ENCODE measurements at places on chromosomes 4 and X.

DNA sequence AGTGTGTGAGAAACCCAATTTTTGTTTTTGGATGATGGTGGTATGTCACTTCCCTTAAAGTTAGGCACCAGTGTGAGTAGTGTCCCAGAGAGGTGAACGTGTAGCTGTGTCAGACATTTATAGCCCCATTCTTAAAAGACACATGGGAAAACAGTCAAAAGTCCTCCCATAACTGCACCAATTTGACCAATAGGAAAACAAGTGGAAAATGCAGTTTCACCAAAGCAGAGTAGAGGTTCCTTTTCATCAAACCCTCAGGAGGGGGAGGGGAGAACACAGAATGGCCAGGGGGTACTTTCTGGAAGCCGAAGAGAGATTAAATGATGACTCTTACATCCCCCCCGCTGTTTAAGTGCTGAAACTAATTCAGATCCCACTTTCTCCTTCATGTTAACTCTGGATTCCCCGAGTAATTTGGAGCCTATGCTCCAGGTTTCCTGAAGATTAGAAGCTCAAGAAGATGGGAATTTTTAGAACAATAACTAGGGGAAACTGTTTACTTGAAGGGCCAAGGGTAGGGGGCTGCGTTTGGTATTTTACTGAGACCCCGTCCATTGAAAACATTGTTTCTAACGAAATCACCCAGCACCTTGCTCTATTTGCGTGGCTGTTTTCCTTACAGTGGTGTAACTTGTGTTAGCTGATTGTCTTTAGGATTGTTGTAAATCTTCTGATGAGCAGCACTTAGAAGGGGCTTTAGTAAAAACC lies 2.1 kb upstream of the LEF1 start:
- DNase-seq = no peak

- no peak for DNase-seq
Measured at GRCh38 chr4:41538017-41538733, at the start of gene LIMCH1. TSS of gene LIMCH1 (plus strand) at chr4:41538157. CDS start at chr4:41605996, 67,839 bp downstream.

DNA sequence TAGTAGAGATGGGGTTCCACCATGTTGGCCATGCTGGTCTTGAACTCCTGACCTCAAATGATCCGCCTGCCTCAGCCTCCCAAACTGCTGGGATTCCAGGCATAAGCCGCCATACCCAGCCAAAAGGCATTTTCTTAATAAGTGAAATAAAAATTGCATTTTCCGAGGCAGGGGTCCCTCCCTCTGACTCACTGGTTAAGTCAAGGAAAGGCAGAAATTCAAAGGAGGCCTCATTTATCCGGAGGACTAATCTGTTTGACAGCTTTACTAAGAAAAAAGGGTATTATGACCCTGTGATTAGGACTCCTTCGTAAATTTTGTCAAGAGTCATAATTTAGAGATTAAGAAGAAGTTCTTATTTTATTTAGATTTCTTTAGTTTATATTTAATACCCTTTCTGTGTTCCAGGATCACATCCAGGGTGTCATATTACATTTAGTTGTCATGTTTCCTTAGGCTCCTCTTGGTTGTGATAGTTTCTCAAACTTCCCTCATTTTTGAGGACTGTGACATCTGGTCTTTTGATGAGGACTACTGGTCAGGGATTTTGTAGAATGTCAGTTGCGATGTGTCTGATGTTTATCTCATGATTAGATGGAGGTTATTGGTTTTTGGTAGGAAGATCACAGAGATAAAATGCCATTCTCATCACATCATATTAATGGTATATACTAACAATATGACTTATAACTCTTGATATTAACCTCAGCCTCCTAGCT lies 753.7 kb upstream of the AMOT start:
- DNase-seq = no peak

DNA sequence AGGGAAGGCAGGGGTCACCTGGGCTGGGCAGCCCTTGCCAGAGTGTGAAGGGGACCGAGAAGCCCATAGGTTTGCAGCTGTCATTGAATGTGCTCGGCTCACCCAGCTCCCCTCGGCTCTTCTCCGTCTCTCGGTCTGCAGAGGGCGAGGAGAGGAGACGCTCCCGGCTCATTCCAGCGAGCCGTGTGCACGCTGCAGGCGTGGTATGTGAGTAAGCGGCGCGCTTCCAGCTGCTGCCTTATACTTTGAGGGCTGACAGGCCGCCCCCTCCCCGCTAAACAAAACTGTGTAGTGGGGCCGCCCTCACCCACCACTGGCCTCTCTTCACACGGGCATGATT lies 23.0 kb upstream of the BCORL1 start:
- no peak for DNase-seq

DNA sequence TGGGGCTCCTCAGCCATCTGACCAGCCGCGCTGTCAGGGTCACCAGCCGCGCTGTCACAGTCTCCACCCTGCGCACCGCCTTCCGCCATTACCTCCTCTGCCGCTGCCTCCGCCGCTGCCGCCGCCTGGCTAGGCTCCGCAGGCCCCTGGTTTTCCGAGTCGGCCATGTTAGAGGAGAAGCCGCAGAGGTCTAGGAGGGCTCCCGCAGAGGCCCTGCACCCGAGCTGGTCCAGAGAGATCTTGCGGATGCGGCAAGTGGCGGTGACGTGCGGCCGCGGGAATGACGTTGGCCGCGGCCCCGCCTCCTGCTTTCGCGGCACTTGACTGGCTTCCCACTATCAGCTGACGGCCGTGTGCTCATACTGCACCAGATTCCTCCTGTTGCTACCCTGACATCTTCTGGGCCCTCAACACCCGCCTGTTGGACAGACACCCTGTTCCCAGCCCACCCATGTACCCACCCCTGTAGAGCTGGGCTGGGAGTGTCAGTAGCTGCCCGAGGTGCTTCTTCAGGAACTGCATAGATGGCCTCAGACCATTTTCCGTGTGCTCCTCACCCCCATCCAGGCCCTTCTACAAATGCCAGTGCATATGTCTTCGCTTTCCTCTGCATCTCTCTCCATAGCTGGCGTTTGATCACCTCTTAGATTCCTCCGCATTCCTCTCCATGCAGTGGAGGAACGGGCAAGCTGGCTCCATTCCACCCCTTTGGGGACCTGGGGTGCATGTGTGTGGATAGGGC lies at the start of gene NAP1L5:
Gene NAP1L5, minus strand, starts transcription at position 242 of the 742 bp plus-strand sequence. Its CDS starts 75 bp downstream, at position 167.
- peak; percentile 74 for DNase-seq

GRCh38 chrX:7225338-7225737 lies 77.4 kb upstream of the PUDP start:
- DNase-seq = no peak

Data from RKO (cell line).